Iris pigment epithelial cell (primary cell): ENCODE measurements at places on chromosomes 11 and 22.

DNA sequence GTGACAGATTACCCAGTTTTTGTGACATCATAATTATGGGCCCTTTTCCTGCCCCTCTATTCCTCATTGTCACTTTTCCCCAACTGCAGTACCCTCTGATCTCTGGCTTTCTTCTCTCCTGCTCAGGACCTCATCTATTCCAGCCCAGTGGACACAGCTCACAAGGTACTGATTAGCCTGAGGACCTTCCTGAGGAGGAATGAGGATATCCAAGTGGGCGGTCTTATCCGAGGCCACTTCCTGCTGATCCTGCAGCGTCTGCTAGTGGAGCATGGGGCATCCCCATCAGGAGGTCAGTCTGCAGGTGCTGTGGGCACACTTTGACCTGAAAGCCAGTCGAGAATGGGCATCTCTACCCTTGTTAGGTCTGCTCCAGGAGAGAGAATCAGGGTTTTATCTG, 24.5 kb upstream of the CCDC134 start:
- no peak for DNase-seq

GRCh38 chr22:29320546-29320945, 5.0 kb upstream of the RASL10A start:
- no peak for DNase-seq

DNA sequence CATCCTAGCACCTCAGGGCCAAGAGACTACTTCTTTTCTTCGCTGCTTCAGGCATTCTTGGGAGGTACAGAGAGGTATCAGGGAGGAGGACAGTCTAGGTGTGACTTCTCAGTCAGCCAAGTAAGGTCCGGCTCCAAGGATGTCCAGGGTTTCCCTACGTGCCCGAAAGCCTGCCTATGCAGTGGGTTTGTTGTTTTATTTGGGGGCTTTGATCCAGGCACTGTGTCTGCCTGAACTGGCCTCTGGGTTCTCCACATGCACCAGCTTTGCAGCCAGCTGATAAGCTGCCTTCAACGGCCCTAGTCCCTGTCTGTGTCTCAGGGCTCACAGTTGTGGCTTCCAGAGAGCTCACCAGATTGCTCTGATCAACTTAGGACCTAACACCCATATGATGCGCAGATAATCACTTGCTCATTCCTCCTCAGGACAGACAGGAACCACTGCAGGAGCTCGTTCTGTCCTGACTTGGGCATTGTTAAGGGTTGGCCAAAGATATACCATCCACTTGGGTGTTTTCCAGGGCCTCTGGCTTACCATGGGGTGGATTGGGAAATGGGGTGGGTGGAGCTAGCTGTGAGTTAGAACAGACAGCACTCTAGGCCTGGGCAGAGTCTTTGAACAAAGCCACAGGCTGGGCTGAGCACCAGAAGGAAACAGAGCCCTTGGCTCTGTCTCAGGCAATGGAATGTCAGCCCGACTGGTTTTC, 45.5 kb upstream of the CRYBB3 start:
- DNase-seq: peak; percentile 68

GRCh38 chr11:94907226-94907625, 66.1 kb downstream of the CWC15 start:
- no peak for DNase-seq

DNA sequence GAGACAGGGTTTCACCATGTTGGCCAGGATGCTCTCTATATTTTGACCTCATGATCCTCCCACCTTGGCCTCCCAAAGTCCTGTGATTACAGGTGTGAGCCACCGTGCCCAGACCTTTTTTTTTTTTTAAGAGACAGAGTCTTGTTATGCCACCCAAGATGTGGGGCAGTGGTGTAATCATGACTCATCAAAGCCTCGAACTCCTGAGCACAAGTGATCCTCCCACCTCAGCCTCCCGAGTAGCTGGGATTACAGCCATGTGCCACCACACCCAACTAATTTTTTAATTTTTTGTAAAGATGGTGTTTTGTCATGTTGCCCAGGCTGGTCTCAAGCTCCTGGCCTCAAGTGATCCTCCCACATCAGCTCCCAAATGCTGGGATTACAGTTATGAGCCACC, 37.9 kb downstream of the IZUMO1R start:
- DNase-seq: no peak

DNA sequence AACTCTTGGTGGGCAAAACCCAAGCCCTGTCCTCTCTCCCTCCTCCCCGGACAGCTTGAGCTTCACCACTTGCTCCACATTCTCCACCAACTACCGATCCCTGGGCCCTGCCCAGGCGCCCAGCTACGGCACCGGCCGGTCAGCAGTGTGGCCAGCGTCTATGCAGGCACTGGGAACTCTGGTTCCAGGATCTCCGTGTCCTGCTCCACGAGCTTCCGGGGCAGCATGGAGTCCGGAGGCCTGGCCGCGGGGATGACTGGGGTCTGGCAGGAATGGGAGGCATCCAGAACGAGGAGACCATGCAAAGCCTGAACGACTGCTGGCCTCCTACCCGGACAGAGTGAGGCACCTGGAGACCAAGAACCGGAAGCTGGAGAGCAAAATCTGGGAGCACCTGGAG, 68.9 kb upstream of the RTL6 start:
- no peak for DNase-seq

DNA sequence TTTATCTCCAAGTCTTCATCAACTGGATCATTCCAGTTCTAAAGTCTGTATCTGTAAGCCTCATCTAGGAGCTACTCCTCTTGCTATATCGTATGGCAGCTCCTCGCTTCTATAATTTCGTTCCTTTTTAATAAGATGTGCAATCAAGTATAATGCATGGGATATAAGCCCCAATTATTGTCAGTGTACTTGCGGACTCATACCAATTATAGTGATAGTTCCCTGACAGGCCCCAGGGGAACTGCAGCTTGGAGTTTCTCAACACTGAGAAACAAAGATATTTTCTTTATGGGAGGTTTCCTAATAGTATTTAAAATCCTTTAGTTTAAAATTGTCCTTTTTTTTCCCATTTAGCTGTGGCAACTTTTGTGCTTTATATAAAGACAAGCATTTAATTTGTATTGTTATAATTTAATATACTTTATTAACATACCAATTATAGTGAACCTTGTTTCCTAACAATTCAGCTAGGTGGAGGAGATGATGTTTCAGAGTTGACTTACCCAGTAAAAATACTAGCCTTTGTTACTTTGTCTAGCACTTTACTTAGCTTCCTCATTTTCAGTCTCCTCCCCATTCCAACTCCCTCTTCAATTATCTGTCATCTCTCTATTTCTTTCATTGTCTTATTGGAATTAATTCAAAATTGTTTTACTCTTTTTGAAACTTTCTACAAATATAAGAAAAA, 25.3 kb upstream of the DDX17 start:
- DNase-seq: no peak

DNA sequence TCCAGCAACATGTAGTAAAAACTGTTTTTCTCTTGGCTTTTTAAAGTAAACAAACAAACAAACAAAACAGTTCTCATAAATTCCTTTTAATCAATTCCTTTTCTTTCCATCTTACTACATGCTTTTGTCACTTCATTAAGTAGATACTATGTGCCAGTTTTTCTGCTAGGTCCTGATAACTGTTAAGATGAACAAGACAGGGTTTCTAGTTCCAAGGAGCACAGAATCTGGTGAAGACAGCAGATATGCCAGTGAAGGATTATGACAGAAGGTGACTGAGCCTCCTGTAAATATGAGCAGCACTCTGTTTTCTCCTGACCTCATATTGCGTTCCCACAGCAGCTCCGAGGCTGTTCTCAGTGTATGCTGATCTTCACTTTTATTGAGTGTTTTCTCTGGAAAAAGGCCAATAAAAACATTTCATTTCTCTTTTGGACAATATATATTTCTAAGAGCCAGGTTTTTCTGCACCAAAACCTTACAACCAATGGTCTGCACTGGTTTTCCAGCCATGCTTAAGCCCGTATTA, 45.8 kb downstream of the HEPHL1 start:
- peak; percentile 30 for DNase-seq

GRCh38 chr11:32610797-32611352, 27.2 kb downstream of the EIF3M start:
- no peak for DNase-seq

DNA sequence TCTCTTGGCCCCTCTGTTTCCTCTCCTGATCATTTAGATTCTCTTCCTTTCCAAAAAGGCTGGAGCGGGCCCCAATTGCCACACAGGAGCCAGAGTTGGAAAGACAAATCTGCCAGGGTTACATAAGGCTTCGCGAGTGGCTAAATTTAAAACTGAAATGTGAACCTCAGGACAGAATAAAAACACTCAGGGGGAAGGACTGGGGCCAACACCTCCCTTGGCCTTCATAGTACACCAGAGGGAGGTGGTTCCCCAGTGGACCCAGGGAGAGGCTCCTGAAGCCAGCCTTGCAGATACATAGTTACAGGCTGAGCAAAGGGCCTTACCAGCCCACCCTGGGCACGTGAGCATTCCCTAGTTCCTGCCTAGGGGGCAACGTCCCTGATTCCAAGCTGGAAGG, 150.1 kb downstream of the MN1 start:
- DNase-seq: no peak

DNA sequence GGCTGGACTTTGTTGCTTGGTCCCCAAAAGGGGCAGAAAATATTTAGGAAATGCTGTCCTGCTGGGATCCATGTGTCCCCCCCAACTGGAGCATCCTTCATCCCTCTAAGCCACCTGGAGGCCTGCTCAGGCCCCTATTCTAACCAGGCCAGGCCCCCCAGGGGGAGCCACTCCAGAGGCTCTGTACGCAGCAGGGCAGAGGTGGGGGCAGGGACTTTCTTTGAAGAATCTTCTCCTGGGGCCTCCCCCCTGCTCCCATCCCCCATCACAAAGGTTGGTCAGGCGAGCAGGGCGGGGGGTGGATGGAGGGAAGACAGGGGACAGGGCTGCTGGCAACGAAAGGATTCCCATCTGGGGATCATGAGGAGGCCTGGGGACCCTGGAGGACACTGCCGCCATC, 170.8 kb downstream of the MN1 start:
- DNase-seq: no peak

- no peak for DNase-seq
These were observed 19.5 kb downstream of the MYBPC3 start for GRCh38 chr11:47332791-47333525.

- DNase-seq: peak; percentile 23
These were observed 30.5 kb downstream of the MRGPRD start for GRCh38 chr11:68950270-68950669.

DNA sequence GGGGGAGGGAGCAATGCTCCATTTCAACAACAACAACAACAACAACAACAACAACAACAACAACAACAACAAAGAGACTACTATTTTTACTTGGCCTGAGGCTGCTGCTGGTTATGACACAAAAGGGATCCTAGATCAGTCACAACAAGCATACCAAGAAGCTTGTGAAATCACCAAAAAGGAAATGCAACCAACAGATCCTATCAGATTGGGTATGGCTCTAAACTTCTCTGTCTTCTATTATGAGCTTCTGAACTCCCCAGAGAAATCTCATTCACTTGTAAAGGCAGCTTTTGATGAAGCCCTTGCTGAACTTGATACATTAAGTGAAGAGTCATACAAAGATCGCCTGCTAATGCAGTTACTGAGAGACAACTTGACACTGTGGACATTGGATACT, 10.5 kb upstream of the MS4A2 start:
- no peak for DNase-seq

DNA sequence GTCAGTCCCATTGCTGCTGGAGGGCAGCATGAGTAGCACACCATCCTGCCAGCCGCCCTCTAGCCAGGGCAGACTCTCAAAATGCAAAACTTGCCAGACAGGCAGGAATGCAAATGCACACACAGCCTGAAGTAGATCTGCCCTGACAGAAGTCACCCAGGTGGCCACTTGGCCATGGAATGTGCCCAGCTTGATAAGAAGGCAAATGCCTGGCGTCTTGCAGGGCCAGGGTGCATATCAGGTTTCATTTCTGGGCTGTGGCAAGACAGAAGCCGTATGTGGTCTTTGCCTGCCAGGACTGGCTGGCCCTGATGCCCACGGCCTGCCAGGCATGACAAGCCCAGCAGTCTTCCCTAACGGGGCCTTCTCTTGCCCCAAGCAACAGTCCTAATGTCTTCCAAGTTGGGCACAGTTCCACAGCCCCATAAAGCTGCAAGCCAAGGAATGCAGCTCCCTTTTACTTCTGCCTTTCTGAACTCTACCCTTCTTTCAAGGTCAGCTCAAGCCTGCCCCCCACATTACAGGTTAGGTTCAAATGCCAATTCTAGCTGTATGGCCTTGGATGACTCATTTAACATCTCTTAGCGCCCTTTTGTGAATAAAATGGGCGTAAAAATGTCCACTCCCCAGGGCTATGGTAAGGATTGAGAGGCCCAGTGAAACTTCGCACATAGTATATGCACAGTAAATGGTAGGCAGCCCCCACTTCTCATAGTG, 29.7 kb downstream of the POU2AF3 start:
- DNase-seq: no peak

DNA sequence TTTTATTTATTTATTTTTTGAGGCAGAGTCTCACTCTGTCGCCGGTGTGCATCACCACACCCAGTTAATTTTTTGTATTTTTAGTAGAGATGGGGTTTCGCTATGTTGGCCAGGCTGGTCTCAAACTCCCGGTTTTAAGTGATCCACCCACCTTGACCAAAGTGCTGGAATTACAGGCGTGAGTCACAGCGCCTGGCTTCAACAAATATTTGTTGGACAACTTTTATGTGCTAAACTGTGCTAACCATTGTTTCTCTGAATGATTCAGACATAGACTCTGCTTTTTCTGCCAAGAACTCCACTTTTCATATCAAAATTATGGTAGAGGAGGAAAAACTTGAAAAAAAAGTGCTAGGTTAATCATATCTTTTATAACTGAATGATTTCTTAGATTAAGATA, 36.3 kb downstream of the MMP7 start:
- peak; percentile 42 for DNase-seq

DNA sequence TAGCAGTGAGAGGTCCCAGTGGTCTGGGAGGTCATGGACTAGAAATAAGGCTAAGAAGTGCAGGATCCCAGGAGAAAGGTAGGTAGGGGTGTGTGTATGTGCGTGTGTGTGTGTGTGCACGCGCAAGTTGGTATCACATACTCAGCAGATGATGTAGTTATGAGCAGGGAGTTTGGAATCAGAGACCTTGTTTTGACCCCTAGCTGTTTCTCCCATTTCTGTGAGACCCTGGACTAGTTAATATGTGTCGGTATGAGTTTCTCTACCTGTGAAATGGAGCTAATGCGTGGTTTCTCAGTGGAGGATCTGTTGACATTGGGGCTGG, 1.3 kb downstream of the SERPING1 start:
- peak; percentile 78 for DNase-seq

- DNase-seq: peak; percentile 62
These were observed 60.2 kb downstream of the BRD1 start for GRCh38 chr22:49767355-49768062.

- no peak for DNase-seq
These were observed 1255.9 kb downstream of the JRKL start for GRCh38 chr11:97645736-97646135.

GRCh38 chr11:106853850-106854401, 164.3 kb downstream of the GUCY1A2 start:
- DNase-seq: no peak
